Stimulated activated CD8-positive, alpha-beta memory T cell treated with anti-CD3 and anti-CD28 coated beads, Interleukin-7, amount 100 ng/mL, for 1 hour (primary cell): ENCODE measurements at places on chromosomes 2 and 18.

DNA sequence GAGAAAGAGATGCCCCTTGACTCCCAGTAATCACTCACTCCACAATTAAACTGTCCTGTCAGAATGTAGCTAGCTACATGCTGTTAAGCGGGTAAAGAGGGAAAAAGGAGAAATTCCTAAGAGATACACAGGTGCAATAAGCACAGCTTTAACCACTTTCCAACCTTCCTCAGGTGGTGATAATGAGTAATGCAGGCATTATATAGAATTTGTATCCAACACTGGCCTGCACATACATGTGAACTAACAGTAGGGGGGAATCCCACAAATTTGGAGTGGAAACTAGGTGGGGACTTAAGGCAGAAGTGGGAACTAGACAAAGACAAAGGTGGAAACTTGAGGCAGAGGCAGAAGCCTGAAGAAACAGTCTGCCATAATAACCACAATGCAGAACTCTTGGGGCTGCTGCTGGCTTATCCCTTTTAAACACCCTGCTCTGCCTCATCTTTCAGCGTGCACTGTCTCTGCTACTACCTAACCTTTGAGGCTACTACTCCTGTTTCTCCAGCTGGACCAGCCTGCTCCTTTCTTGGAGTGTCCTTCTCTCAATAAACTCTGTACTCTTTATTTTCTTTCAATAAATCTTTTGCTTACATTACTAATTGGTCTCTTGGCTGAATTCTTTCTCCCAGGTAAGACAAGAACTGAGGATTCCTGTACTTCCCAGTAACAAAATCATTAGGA lies 259.7 kb downstream of the PDE11A start:
- no peak for DNase-seq

DNA sequence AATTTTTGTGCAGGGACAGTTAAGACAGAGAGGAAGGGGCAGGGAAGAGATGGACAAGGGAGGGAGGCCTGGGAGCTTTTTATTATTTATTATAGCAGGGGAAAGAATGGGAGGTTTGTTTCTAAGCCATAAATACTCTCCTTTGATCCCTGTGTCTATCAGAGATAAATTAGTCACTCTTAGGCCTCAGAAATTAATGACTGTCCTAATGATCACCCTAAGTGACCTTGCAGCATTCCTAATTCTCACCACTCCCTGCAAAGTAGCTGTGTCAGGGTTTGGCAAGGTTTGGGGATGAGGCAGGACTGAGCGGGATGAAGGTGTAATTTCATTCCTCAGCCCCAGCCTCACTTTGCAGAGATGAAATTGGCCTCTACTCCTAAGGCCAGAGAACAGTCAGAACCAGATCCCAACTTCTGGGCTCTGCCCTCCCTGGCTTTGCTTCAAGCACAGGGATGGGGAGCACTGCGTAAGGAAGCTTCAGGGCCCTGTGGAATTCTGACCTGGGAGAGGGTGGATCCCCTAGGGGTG lies 95.0 kb downstream of the TMEM17 start:
- DNase-seq, result no peak

DNA sequence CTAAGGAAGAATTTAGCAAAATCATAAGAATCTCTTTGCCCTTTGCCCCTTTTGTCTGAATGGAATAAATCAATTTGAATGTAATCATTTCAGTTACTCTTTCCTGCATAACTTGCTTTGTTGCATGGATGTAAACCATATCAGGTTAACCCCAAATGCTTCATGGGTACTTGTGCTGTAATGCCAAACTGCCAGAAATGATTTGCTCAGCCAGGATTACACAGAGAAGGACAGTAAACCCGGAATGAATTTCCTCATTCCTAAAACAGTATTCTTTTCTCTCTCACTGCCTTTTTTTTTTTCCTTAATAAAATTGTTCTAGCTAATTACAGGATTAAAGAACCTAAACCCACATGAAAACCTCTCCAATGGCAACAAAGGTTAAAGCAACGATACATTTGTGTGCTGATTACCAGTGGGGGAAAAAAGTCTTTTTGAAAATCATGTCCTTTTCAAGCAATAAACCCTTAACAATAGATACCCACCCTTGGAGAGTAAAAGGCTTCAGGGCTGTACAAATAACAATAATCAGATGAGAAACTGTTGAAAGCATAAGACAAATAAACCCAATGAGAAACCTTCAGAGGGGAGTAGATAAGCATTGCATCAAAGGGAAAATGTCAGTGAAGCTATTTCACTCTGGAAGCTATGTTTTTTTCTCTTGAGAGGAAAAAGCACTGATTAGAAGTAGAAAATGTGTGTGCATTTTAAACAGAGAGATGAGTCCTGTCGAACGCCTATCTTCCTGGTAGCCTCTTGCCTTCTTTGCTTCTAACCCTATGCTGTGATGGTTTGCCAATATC lies 275.3 kb downstream of the CDH2 start:
- no peak for DNase-seq

DNA sequence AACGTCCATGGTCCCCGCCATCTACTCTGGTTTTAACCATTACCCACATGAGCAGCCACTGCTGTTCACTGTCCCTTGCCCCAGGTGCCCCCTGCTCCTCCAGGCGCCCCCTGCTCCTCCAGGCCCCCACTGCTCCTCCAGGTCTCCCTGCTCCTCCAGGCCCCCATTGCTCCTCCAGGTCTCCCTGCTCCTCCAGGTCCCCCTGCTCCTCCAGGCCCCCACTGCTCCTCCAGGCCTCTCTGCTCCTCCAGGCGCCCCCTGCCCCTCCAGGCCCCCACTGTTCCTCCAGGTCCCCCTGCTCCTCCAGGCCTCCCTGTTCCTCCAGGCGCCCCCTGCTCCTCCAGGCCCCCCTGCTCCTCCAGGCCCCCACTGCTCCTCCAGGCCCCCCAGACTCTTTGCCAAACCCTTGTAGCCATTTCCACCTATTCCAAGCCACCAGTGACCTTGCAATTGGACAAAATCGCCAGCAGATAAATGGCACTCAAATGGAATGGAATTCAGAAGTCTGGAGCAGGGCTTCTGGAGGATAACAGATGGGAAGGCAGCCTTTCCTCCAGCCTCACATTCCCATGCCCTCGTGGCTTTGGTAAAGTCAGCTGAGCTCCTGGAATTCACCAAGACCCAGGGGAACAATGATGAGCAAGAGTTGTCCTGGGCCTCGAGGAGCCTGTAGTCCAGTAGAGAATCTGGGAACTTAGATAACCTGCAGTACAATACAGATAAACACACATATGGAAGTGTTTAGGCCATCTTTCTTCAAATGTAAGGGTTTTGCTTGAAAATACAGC lies 13.3 kb upstream of the RPL31 start:
- no peak for DNase-seq

DNA sequence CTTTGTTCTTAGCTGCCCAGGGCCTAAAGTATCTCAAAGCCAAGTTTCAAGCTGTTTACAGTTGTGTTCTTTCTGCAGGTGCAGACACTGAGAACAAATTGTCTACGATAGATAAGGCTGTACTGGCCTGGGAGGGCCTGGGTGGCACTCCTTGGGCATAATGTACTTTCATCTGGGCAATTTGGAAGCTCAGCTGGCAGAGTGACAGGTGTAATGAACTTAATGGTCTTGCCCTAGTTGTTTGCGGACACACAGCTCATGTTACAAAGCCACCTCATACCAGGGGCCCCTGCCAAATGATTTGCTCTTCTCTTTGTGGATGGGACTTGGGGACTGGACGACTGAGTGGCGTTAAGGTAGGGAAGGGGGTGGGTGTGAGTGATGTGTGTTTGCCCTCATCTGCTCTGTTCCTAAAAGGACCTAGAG lies 4.3 kb downstream of the LDLRAD4 start:
- DNase-seq, result no peak

DNA sequence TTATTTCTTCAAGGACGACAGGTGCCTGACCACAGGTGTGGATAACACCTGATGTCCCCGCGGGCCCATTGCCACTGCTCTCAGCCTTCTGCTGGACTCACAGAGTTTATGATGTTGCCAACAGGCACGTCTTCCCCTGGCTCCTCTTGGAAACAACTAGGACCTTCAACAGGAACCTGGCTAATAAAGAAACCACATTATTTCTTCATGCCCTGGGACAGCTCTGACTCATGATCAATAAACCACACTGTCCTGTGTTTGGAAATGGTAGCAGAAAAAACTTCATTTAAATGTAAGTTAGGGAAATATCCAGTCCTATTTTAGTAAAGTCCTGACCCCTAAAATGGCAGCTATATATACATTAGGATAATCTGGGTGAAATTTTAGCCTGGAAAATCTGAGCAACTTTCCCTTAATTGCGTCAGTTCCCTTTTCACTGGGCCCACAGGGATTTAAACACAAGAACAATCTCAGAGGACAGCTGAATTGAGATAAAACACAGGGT lies 158.9 kb downstream of the VAPA start:
- DNase-seq, result no peak

DNA sequence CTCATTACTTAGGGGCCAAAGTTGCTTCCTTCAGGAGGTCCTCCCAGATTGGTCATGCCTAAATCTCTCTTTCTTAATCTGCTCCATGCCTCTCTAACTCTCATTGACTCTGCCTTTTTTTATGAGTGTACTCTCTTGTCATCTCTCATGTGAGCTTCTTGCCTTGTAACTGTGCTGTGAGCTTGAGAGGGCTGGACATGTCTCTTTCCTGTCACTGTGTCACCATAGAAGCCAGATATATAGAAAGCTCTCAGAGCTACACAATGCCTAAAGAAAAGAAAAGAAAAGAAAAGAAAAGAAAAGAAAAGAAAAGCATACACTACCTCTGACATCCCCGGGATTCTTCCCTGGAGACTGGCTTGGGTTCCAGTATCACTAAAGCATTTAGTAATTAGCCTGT lies 161.5 kb upstream of the SKOR2 start:
- no peak for DNase-seq
